ENCODE measurements at places on chromosomes 12 and 14.

GRCh38 chr14:77071938-77072388 is 26.1 kb upstream of the CIPC start:
- DNase-seq = no peak

- no peak for DNase-seq
These were observed 234.0 kb downstream of the ETNK1 start for GRCh38 chr12:22858849-22859570.

DNA sequence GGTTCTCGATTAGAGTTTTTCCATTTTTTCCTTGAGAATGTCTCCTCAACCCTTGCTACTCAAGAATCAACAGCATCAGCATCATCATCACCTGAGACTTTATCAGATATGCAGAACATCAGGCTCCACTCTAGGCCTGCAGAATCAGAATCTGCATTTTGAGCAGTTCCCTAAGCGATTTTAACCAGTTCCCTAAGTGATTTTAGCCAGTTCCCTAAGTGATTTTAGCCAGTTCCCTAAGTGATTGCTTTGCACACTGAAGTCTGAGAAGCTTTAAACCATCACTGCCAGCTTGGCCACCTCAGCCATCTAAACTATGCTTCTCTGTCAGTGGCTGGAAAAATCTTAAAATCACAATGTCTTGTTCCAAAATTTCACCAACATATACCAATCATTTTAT is 29.4 kb upstream of the SLC38A1 start:
- no peak for DNase-seq

- no peak for DNase-seq
These were observed 6.2 kb downstream of the DENND5B start for GRCh38 chr12:31584782-31585181.

- no peak for DNase-seq
These were observed 17.6 kb downstream of the CALCOCO1 start for GRCh38 chr12:53709671-53710070.

DNA sequence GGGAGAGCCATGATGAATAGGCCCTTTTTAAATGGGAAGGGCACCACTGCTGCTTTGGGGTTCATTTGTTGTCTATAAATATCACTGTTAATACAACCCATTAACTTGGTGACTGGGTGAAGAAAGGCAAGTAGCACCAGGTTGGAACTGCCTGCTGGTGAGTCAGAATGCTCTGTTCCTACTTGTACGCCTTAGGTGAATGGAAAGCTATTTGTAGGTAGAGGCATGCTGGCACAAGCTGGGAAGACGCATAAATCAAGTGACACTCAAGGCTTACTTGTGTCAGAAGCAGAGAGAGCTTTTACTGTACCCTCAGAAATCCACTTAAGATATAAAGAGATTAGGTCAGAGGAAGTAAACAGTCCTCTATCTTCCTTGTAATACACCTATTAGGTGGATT is 142.5 kb downstream of the TMX1 start:
- no peak for DNase-seq

DNA sequence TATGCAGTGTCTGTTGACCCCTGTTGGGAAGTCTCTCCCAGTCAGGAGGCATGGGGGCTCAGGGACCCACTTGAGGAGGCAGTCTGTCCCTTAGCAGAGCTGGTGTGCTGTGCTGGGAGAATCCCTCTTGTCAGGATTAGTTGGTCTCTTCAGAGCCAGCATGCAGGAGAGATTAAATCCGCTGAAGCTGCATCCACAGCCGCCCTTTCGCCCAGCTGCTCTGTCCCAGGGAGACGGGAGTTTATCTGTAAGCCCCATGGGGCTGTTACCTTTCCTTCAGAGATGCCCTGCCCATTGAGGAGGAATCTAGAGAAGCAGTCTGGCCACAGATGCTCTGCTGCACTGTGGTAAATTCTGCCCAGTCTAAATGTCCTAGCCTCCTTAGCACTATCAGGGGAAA is 13.1 kb upstream of the KLRC1 start:
- no peak for DNase-seq

DNA sequence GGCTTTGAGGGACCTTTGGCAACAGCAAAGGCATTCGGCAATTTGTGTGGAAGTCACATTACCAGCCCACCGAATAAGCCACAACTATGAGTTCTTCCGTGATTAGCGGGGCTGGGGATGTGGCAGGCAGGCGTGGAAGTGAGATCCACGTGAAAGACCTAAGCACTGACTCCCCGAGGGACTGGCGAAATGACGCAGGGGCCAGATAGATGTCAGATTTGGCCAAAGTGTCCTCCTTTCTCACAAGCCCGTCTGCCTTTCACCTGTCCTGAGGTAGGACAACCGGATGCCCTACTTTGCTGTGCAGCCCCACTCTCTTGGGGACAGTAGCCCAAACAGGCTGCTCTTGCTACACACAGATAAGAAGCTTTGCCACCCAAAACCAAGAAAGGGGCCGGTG is 54.5 kb downstream of the DPF3 start:
- DNase-seq = no peak

DNA sequence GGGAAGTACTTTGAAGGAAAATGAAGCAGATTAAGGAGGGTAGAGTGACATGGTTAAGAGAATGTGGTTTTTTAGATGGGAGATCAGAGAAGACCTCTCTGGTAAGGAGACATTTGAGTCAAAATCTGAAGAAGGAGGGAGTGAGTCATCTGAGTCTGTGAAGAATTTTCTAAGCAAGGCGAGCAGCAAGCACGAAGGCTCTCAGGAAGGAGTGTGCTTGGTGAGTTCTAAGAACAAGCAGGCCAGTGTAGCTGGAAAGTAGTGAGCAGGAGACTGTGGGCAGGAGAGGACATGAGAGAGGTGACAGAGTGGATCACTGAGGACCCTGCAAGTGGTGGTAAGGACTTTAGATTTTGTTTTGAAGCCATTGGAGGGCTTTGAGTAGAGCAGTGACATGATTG is 76.3 kb upstream of the FUT8 start:
- no peak for DNase-seq

DNA sequence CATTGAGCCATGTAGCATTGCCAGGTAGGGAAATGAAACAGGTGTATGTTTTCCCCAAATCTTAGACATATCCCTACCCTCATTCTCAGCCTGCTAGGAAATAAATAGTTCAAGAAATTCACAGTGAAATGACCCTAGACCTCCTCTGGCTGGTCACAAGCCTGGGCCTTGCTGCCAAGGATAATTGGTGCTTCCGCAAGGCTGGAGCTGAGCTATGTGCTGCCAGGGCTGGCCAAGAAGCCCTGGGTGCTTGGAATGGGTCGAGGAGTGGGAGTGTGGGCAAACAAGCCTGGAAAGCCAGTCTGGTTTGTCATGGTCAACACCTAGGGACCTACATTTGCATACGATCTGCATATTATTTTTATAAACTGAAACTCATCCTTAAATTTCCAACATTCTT is 31.3 kb upstream of the SLC10A1 start:
- DNase-seq = no peak

DNA sequence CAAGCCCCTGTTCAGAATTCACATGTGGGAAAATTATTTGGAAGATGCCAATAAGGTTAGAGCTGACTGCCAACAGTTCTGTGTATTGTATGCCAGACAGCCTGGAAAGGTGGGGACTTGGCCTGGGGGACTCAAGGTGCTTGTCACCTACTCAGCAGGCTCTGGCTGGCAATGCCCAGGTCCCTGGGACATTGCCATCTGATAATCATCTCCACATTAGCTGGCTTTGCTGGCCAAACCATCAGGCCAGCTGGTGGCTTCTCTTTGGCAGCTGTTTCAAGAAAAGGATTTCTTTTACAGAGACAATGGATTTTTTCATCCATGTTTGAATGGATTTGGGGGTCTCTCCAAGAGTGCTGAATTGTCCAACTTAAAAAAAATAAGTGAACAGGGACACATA is 165.2 kb downstream of the BRMS1L start:
- no peak for DNase-seq
